Mesendoderm (in vitro differentiated cells): ENCODE measurements at places on chromosomes 1 and 21.

DNA sequence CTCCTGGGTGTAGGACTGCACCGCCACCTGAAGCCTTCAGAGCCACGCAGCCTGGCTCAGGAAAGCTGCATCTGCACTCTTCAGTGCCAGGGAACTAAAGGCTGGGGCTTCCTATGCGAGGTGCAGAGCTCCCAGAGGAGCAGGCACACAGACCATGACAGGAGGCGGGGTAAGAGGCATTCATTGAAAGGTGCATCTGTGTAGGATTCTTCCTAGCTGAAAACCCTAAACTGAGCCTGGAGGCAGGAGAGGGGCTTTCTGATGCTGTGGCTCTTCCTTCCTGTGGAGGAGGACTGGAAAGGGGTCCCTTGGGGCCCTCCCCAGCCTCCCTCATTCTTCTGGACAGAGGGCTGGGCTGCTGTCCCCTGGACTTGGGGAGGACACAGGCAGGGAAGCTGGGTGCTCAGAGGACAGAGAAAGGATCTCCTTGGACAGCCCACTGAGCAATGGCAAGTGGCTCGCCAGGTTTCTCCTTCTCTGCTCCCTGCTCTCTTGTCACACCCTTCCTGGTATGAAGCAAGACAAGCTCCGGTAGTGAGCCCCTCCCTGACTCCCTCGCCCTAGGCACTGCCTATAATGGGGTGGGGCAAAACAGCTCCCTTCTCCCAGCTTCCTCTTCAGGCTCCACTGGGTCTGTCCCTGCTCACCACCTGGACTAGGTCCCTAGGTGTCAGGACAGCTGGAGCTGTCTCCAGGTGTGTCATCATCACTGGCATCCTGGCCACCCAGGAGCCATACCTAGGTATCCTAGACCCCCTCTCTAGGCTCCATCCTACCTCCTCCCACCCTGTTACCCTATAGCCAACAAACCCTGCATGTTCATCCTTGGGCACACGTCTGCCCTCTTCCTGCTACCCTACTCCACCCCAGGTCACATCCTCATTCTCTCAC, 20.0 kb downstream of the S100A6 start:
- DNase-seq: no peak

DNA sequence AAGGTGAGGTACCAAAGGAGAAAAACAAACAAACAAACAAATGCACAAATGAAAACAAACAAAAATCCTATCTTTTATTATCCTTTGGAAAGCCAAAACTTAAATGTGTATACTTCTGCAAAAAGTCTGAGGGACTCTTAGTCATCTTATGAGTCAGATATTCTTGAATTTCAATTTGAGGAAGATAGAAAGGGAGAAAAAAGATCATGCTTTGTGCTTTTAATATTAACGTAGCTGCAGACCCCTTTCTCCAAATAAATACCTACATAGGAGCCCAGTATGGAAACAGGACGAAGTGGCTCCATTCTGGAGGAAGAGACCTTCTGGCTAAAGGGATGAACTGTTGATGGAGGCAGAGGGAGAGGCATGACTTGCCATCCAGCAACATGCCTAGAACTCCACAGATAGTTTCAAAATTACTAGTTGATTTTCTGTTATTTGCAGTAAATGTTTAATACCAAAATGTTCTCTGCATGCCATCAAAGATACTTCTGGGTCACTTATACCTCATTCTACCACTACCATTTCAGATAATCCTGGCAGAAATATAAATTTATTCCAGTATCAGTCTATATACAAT, 25.4 kb downstream of the NUP210L start:
- no peak for DNase-seq

- no peak for DNase-seq
These were observed 64.8 kb downstream of the RPE65 start for GRCh38 chr1:68384872-68385411.

- no peak for DNase-seq
These were observed 157.6 kb upstream of the CAMK1G start for GRCh38 chr1:209425959-209426358.

DNA sequence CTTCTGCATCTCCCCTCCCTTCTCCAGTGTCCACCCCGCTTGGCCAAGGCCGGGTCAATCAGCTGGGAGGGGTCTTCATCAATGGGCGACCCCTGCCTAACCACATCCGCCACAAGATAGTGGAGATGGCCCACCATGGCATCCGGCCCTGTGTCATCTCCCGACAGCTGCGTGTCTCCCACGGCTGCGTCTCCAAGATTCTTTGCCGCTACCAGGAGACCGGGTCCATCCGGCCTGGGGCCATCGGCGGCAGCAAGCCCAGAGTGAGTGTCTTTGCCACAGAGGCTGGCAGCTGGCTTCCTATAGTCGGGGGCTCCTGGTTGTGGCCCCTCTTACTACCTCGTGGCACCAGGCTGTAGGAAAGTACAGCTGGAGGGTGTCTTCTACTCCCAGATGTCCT, 3.6 kb downstream of the PAX7 start:
- no peak for DNase-seq
